HuH-7 (cell line): ENCODE measurements at places on chromosomes 1 and 21.

DNA sequence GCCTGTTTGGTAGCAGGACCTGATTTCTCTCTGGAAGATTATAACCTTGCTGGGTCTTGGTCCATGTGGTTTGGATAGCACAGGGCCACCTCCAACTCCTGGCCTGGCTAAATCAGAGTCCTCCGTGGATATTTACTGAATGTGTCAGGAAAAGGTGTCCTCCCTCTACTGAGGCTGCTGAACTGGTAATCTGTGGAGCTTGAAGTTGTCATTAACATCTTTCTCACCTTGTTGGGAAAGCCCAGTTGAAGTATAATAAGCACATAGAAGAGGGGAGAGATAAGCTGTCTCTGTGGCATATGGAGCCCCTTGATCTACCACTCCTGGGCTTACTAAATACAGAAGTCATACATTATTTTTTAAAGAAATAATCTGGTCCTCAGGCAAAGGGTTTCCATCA, 294.3 kb upstream of the B3GALT2 start:
- no peak for DNase-seq

DNA sequence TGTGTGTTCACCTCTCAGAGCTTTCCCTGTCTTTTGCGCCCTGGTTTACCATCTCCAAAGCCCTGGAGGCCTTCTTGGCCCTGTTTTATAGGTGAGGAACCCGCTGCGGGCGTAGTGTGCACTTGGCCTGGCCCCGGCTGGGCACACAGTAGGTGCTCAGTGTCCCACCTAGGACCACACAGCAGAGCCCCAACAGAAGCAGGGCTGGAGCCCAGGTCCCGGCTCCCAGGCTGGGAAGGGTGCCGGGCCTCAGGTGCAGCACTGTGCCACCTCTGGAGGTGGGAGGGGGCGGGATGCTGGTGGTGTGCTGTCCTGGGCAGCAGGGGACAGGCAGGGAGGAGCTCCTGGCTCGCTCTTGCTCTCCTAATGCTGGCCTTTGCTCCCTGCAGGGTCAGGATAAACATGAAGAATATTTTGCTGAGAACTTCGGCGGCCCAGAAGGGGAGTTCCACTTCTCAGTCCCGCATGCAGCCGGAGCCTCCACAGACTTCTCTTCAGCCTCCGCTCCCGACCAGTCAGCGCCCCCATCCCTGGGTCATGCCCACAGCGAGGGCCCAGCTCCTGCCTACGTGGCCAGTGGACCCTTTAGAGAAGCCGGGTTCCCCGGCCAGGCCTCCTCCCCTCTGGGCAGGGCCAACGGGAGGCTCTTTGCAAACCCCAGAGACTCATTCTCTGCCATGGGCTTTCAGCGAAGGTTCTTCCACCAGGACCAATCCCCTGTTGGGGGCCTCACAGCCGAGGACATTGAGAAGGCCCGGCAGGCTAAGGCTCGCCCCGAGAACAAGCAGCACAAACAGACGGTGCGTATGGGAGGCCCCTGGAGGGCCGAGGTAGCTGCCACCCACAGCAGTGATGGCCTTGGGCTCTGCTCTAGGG, 24.8 kb downstream of the COQ8A start:
- DNase-seq, result no peak

GRCh38 chr1:176144526-176144925, 62.6 kb downstream of the COP1 start:
- no peak for DNase-seq

- no peak for DNase-seq
Measured at GRCh38 chr1:166789286-166789685, 50.0 kb upstream of the POGK start.

DNA sequence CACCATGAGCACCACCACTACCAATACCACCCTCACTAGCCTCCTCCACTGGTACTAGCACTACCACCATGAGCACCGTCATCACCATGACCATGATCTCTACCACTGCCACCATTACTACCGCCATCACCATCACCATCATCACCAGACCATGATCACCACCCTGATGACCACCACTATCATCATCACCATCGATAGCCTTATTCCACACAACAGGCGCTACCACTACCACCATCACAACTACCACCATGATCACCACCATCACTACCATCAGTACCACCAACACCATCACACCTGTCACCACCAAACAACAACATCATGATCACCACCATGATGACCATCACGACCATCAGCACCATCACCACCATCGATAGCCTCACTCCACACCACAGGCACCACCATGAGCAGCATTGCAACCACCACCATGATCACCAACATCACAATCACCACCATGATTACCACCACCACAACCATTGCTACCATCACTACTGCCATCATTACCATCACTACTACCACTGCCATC, 56.6 kb upstream of the CASZ1 start:
- DNase-seq, result no peak

DNA sequence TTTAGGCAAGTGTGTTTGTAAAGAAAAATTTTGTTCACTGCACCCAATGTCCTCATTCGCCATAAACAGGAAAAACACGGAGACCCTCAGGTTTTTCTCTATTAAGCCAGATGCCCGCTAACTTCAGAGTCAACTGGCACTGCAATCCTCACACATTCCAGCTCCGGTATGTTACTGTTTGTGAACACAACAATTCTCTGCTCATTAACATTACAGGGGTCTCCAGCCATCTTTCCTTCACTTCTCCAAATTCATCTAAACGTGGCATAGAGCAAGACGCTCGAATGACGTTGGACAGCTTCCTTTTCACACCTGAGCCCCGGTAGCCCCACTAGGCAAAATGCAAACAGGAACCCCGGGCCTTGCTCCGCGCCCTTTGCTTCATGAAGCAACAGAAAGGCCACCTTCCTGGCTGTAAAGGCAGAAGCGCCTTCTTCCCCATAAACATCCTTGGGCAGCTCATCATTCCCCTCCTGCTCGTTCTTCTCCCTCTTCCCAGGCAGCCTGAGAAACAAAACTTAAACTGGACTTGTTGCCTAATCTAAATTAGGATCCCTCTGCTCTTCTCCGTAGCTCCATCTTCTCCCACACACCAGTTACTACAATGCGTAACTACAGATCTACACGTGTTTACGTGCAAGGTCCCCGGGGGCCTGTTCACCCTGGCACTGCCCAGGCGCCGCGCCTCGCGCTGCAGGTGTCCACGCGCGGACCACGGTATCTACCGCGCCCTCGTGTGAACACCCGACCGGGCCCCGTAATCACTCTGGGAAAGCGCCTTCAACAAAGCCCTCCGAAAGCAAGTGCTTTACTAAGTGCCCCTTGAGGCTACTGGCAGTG, 1.2 kb downstream of the LBR start:
- DNase-seq, result no peak

GRCh38 chr1:178953034-178953433, 72.7 kb upstream of the FAM20B start:
- no peak for DNase-seq

- no peak for DNase-seq
Measured at GRCh38 chr1:165289556-165289955, 67.0 kb downstream of the LMX1A start.

DNA sequence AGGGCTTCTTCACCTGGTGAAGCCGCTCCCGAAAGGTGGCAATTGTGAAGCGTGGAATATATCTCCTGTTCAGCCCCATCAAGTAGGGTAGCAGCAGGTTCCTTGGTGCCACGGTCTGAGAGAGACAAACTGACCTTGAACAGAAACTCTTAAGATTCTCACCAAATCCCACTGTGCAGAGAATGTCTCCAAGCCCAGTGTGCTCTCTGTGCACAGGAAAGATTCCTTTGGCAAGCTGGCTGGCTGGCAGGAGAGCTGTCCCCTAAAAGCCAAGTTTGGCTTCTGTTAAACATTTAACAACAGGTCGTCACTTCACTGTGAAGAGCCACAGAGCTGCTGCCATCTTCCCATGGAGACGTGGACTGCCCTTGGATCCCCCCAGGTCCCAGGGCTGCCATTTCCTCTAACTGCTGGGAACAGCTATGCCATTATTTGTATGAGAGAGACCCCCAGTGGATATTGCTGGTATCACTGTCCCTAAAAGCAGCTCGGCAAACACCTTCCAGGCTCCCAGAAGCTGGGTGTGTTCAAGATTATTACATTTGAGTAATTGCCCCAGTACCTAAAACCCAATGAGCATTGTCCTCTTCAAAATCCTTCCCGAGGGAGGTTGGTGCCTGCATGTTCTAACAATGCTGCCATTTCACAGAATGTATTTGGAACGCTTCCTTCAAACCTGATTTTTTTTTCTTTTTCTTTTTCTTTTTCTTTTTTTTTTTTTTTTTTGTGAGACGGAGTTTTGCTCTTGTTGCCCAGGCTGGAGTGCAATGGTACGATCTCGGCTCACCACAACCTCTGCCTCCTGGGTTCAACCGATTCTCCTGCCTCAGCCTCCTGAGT, 71.8 kb downstream of the CD58 start:
- DNase-seq, result peak; percentile 81

DNA sequence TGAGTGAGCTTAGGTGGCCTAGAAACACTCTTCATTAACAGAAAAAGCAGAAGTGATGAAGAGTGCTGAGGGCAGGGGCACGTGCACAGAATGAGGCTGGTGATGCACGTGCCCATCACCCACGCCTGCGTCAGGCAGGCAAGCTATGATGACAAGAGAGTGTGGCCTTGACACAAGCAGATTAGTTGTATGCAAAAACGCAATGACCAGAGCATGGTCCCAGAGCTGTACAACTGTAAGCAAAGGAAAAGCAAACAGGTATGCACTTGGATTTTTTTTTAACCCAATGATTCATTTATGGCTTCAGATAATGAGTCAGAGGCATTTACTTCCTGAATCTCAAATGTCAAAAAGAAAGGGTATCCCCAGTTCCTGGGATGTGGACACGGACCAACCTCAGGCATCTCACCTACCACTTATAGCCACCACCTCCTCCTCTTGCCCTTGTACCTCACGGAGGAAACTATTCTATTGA, 9.1 kb upstream of the TMEM61 start:
- DNase-seq, result no peak

DNA sequence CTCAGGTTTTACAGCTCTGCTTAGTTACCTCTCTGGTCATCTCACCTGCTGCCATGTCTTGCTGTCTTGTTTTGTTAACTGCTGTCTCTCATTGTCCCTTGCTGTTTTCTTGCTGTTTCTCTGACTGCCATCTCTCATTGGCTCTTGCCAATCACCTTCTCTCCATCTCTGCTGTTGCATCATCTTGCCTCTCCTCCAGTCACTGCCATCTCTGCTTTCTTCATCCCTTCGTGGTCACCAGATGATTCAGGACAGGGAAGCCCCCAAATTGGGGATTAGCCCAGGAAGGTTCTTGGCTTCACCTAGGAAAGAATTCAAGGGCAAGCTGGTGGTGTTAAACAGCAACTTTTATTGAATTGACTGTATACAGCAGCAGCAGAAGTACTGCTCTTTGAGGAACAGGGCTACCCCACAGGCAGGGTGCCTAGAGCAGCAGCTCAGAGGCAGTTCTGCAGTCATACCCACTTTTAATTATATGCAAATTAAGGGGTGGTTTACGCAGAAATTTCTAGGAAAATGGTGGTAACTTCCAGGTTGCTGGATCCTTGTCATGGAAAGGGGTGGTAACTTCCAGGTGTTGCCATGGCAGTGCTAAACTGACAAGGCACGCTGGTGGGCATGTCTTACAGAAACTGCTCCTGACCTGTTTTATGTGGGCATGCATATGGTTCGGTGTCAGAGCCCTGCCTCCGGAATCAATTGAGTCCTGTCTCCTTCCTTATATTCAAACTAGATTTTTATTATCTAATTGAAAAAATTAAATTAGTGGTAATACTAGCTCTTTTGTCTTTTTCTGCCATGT, 33.4 kb downstream of the SUCO start:
- DNase-seq, result no peak

GRCh38 chr1:19038732-19039131, 82.3 kb upstream of the IFFO2 start:
- no peak for DNase-seq

GRCh38 chr1:209822706-209823105, 5.1 kb upstream of the UTP25 start:
- no peak for DNase-seq

- DNase-seq, result no peak
Measured at GRCh38 chr1:206011057-206011456, 7.9 kb upstream of the RAB7B start.

- DNase-seq, result peak; percentile 69
Measured at GRCh38 chr1:12078938-12079861, 16.1 kb downstream of the TNFRSF8 start.

DNA sequence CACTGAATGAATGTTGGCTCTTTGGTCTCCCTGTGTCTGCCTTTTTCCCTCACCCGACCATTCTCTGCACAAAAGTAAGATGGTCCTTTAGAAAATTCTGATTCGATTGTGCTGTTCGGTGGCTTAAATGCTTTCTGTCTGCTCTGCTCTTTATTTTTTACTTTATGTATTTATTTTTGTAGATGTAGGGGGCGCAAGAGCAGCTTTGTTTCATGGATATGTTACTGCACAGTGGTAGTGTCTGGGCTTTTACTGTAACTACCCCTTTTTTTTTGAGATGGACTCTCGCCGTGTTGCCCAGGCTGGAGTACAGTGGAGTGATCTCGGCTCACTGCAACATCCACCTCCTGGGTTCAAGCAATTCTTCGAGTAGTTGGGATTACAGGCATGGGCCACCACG, 15.7 kb downstream of the NLRP3 start:
- DNase-seq, result no peak

DNA sequence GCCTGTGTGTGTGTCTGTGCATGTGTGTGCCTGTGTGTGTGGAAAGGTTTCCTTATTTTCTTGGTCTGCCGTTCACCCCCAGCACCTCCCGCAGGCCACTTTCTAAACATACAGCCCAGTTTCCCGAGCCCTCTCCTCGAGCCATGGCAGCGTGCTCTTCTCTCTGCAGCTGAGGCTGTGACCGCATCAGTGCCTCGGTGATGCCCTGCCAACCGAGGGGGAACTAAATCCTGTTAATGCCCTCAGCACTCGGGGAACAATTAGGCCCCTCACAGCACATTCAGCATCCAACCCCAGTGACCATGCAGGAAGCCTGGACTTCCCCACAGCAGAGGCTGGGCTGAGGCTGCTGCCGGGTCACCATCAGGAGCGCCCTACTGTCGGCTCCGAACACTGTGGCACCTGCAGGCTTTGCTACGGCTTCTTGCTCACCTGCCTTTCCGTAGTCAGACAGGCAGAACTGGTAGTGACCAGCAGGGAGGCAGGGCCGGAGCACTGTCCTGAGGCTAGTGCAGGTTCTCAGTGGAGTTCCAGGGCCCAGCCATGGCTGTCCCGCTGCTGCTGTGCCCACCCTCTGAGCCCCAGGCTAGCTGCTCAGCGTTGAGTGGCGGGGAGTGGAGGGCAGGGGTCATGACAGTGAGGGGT, 8.1 kb downstream of the GPR137B start:
- DNase-seq, result no peak

GRCh38 chr1:111406321-111406768, 21.2 kb downstream of the OVGP1 start:
- DNase-seq, result no peak

- DNase-seq, result peak; percentile 59
Measured at GRCh38 chr1:46401964-46402626, 8.0 kb downstream of the FAAH start.

DNA sequence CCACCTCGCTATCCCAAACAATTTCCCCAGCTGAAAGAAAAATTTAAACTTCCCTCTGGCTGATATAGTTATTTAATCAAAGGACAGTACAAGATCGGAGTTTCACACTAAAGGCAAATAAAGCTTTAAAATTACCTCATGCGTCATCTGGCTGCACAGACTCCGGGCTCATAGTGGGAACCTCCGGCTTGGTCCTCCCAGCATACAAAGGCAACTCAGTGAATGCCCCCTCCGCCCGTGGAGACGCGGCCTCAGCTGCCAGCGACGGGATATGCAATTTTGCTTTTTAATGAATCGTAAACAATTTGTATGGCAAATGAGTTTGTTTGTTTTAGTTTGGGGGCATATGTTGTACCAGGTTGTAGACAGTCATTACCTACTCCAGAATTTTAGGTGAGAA, 214.6 kb upstream of the NFIA start:
- DNase-seq, result no peak

- DNase-seq, result no peak
Measured at GRCh38 chr1:116329524-116330341, 43.3 kb upstream of the ATP1A1 start.
